ENCODE measurements at places on chromosomes 4 and X.
A peak's percentile ranks its signal among the peaks of the same experiment; 100 is the strongest.

DNA sequence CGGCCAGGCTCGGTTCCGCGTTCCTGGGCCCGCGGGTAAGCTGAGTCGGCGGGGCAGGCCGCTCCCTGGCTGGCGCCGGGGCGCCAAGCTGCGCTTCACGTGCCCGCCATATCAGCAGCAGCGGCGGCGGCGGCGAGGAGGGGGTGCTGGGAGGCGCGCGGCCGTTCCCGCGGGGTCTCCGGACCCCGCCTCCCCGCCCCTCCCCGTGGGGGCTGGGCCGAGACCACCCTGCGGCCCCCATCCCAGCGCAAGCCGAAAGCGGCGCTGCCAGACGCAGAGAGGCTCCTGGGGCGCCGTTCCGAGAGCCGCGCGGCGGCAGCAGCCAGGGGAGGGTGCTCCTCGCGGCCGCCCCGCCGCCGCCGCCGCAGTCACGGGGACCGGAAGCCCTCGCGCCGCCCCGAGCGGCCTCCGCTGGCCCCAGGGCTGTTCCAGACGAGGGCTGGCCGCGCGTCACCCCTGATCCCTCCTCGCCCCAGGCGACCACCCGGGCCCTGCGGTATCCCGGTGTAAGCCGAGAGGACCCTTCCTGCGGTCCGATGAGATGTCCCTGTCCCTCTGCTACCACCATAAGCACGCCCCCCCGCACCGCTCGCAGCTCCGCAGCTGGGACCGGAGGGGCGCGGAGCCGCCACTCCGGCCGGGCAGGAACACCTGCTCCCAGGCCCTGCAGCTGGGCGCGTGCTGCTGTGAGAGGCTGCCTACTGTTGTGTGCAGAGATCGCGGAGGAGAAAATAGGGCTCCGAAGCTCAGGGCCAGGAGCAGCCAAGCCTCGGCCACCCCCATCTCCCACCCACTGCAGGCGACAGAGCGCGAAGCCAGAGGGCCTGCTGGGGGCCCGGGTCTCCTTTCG lies 7.5 kb upstream of the BCOR start:
- DNase-seq: no peak

GRCh38 chr4:179728305-179728704 lies 2286.1 kb upstream of the AGA start:
- DNase-seq: no peak

- DNase-seq: no peak
Measured at GRCh38 chr4:134798573-134798972, 597.0 kb upstream of the PABPC4L start.

DNA sequence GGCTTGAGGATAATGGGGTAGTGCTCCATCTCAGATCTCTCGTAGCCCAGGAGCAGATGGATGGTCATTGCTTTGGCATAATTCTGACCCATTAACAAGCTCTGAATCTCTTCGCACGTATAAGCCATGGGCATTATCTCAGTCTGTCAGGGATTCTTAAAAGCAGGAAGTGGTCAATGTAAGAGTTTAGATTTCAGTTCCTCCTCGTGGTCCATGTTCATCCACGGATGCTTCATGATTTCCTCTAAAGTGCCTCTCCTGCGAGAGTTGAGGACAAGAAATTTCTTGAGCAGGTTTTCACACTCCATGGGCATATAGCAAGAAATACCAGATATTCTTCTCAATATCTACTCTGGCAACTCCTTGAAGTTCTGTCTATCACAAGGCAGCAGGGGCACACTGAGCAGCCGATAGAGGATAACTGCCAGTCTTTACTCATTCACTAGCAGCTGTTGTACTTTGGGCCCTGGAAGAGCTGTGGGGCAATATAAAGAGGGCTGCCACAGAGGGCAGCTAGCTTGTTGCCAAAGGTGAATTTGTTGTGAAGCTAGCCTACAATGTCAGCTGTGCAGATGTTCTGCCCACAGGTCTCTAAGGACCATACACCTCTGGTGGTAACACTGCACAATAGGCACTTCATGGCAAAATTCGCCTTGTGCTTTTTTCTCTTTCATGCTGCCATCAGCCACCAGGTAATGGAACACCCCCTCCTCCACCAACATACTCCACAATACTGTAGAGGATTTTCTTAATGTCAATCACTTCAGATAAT lies 52.0 kb upstream of the WDR17 start:
- no peak for DNase-seq

GRCh38 chr4:112704322-112704721 lies 67.4 kb downstream of the LARP7 start:
- no peak for DNase-seq

- no peak for DNase-seq
Measured at GRCh38 chr4:106366026-106366425, 2.6 kb downstream of the GIMD1 start.

GRCh38 chr4:186149872-186150271 lies 41.5 kb upstream of the CYP4V2 start:
- DNase-seq: peak; percentile 9

DNA sequence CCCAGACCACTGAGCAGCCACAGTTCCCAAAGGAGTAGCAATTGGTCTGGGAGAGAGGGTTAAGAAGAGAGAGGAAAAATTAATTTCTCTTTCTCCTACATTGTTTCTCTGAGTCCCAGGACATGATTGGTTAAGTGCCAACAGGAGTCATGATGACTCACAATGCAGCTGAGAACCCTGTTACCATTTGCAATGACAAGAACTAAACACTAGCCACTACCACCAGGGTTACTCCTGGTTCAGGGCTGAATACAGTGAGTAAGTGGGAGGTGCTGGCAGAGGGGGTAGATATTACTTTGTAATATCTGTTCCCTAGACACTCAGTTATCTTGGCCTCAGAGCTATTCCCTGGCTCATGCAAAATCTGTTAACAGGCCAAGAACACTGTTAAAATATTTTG lies 18.0 kb downstream of the ETDC start:
- no peak for DNase-seq

- DNase-seq: no peak
Measured at GRCh38 chr4:47444031-47444430, 19.5 kb downstream of the COMMD8 start.

DNA sequence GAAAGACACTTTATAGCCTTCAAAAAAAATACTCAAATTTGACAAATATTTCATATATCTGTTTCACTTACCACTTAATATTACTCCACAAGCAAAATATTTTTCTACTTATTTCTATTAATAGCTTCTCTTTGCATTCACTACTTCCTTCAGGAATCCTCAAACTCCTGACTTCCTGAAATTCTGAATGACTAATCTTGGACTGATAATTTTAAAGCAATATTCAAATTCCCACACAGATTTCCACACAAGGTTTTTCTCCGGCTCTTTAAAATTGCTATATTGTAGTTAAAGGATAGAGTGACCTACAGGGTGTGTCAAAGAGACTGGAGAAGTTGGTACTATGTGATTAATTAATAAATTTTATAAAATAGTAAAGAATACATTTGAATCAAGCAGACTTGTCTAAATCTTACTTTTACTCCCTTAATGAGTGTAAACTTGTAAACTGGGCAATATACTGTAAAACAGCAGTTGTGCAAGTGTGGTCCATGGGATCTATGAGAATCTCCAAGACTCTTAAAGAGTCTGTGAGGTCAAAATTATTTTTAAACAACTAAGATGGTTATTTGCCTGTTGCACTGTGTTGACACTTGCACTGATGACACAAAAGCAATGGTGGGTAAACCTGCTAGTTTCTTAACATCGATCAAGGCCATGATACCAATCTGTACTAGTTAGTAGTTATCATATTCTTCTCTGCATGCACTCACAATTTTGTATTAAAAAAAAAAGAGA lies 44.5 kb downstream of the ANKRD17 start:
- no peak for DNase-seq

DNA sequence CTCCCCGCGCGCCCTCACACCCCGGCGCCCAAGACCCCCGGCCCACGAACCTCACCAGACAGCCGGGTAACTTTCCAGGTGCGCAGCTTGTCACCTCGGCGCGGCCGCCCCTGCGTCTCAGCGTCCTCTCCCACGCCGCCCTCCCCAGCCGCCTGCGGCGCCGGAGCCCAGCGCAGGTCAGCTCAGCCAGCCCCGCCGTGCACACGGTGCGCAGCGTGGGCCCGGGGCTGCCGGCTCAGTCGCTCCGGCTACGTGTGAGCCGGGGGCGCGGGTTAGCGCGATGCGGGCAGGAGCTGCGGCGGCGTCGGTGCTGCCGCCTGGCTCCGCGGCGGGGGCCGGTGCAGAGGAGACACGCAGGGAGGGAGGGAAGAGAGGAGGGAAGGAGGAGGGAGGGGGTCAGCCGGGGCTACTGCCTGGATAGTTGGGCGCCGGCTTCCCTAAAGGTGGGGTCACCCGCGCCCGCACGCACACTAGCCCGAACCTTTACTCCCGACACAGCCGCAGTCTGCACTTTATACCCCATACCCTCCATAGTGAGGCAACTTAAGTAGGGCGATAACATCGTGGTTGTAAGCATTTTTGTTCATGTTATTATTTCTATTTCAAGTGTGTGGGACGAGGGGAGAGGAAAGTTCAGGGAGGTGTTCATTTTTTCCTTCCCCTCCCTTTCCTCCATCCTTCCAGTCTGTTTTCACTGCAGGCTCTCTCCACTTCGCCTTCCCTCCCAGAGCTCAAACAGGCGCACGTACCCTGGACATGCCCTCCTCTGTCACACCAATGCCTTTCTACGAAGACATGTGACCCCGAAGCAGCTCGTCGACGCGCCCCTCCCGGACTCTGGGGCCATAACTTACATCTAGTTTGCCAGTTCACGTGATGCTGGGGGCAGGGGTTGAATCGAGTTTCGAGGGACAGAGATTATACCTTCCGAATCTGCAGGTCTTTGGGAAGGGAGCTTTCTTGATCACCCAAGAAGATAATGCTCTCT lies at the start of gene PRKG2:
Gene PRKG2 (minus strand): TSS at position 342 of the 988 bp plus-strand sequence. CDS start 10,175 bp downstream, outside the sequence.
- DNase-seq: no peak

GRCh38 chr4:177511611-177512010 lies 69.4 kb upstream of the AGA start:
- DNase-seq: no peak

DNA sequence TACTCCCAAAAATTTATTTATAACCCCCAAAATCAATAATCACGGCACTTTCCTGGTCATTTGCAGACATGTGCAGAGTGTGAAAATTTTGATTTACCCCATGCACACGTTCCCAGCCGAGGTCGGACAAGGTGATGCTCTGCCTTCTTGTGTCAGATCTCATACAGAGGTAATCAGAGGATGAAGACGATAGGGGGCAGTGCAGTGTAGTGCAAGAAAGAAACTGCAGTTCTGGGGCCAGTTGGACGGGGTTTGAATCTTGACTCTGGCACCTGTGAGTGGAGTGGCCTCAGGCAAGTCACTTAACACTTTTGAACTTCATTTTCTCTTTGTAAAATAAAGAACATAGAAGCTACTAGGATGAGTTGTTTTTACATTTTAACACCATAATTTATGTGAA lies 88.4 kb downstream of the FRMPD3 start:
- no peak for DNase-seq

GRCh38 chr4:17068392-17068791 lies 169.9 kb upstream of the LDB2 start:
- DNase-seq: no peak

- DNase-seq: no peak
Measured at GRCh38 chr4:89803915-89804314, 33.0 kb downstream of the SNCA start.

GRCh38 chr4:721261-722168 lies 15.9 kb downstream of the PCGF3 start:
- DNase-seq: no peak

- DNase-seq: no peak
Measured at GRCh38 chrX:34300871-34301270, 168.8 kb upstream of the FAM47A start.

DNA sequence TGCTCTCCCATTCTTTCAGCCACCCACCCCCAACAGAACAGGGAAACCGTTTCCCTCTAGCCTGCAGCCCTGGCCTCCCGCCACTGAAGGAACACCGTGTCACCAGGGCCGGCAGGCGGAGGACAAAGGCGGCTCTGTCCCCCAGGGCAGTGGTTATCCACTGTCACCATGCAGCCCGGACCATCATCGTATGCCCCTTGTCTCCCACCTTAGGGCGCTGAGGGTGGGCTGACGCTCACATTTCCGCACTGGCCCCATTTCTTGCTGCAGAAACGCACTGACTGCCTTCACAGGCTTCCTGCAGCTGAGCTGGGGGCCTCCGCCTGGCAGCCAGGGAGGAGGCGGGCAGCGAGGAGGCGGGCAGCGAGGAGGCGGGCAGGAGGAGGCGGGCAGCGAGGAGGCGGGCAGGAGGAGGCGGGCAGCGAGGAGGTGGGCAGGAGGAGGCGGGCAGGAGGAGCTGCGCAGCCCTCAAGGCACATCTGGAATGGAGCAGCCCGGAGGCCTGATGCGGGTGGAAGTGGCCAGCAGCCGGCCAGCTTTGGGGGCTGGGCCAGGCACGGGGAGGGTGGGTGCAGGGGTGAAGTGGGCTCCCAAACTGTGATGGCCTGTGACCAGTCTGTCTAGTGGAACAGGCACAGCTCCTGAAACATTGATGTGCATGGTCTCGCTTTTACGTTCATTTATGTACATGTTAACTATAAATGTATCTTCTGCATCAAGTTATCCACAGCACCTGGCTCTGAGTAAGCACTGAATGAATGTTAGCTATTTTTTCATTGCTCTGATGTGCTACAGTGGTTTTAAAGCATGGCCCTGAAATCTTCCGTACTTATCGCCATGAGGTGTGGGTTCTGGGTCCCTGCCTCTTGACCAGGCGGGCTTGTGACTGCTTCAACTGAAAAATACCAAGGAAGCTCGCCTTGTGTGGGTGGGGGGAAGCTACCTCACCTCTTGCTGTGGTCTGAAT lies 20.6 kb upstream of the KIAA0232 start:
- DNase-seq: no peak

GRCh38 chr4:113394730-113395530 lies 345.5 kb downstream of the ANK2 start:
- peak; percentile 12 for DNase-seq

DNA sequence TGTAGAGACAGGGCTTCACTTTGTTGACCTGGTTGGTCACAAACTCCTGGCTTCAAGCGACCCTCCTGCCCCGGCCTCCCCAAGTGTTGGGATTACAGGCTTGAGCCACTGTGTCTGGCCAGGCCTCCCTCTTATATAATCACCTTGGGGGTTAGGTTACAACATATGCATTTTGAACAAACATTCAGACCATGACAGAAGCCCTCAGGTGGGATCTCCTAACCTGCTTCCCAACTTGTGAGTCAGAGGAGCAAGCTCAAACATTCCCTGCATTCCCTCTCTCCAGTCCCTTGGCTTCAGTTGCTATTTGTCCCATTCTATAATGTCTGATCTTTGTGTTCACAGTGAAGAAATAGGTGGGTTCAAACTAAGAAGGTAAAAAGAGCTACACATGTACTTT lies 76.5 kb upstream of the NRK start:
- DNase-seq: no peak

Measured in activated T-helper 9 cell treated with anti-CD3 and anti-CD28 coated beads, Interleukin-2, amount 50 U/mL, for 16 hours (primary cell).